ENCODE measurements at places on chromosomes 5 and 9.

GRCh38 chr5:74030371-74030770, 404.4 kb downstream of the ARHGEF28 start:
- peak; percentile 69 for DNase-seq

GRCh38 chr9:79268806-79269205, 303.0 kb upstream of the TLE4 start:
- no peak for DNase-seq

DNA sequence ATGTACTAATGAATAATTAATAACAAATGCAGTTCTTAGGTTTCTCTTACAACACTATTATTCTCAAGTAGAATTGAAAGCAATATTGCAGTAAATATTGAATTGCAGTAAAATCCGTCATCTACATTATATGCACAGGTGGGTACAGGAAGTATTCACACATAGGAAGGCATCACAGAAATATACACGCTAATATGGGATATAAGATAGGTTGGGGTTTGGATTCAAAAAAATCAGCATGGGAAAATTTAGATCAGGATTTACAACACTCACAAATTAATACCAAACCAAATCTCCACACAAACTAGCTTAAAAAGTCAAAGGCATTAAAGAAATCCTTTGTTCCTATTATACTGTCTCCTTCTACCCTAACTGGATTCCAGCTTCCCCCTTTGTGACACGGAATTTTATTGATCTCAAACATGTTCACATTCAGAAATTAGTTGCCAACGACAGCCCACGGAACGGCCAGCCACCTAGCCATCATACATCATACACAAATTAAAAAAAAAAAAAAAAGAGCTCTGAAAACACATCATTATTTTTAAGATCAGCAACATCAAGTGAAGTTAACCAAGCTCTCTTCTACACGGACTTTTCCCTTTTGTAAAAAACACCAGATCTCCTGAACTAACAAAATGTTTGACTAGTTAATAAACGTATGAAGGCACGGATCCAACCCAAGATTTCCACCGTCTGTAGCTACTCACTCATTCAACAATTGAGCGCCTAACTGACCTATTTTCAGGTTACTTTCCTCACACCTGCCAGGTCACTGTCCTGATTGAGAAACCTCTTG, 2.2 kb downstream of the NR6A1 start:
- peak; percentile 63 for DNase-seq

- DNase-seq: no peak
These were observed 151.4 kb downstream of the HSD17B3 start for GRCh38 chr9:96150324-96151227.

DNA sequence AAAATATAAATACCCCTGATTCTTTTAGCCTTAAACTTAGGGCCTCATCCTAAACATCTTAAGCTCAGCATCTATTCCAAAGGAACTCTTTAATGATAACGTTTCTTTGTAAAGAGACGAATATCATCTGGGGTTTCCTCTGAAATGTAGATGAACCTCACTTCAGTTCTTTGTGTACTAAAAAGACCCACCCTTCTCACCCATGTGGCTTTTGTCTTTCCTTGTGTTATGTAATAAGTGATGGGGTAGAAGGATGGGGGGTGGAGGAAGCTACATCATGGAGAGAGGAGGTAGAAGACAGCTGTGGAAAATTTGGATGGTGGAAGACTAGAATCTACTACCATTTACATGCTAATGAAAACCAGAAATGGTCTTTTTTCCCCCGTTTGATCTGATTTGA, 111.0 kb downstream of the NDUFS4 start:
- peak; percentile 10 for DNase-seq

GRCh38 chr5:35371951-35372426, 141.7 kb upstream of the PRLR start:
- no peak for DNase-seq

DNA sequence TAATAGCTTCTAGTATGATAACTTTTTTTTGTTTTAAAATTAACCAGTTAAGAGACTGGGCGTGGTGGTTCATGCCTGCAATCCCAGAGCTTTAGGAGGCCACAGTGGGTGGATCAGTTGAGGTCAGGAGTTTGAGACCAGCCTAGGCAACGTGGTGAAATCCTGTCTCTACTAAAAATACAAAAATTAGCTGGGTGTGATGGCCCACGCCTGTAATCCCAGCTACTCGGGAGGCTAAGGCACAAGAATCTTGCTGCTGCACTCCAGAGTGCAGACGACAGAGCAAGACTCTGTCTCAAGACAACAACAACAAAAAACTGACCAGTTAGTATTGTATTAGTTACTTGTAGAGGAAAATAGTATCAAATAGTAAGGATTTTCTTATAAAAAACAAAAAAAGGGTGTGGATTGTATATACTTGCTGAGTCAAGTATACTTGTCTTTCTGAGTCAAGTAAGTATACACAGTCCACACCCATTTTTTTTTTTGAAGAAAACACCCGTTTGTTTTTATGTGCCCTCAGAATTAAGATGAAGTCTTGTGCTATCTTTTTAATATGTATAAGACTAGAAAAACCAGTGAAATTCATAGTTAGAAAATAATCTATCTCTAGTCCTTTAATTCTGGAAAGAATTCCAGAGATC, 25.3 kb downstream of the UBAP1 start:
- no peak for DNase-seq

- no peak for DNase-seq
These were observed 247.3 kb upstream of the TAS2R1 start for GRCh38 chr5:9877488-9877887.

DNA sequence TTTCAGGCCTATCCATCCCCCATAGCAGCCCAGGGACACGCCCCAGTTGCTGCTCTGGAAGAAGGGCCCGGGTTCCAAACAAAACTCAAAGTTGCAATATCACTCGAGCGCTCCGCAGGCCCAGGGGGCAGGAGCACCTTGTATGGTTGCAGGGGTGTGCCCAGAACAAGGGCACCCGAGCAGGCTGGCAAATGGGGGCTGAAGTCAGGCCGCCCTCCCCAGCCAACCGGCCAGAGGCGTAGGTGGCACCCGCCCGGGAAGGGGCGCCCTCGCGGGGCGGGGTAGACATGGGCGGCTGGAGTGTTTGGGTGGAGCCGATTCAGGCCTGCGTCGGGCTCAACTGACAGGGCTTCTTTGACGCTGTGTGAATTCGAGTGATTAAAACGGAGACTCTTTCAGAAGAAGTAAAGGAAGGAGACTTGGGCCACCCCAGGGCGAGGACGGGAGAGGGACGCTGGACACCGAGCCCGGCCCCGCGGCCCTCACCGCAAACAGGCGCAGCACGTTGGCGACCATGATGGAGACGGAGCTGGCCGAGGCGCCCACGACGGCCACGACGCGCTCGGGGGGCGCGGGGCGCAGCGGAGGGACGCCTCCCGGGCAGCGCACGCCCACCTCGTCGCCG, 1.1 kb downstream of the GRM6 start:
- DNase-seq: no peak

GRCh38 chr5:112735702-112736101, 2.0 kb upstream of the APC start:
- DNase-seq: no peak

GRCh38 chr9:126159430-126160060, 167.1 kb upstream of the MVB12B start:
- DNase-seq: no peak

- DNase-seq: no peak
These were observed 7.7 kb upstream of the VAV2 start for GRCh38 chr9:133999851-134000265.

DNA sequence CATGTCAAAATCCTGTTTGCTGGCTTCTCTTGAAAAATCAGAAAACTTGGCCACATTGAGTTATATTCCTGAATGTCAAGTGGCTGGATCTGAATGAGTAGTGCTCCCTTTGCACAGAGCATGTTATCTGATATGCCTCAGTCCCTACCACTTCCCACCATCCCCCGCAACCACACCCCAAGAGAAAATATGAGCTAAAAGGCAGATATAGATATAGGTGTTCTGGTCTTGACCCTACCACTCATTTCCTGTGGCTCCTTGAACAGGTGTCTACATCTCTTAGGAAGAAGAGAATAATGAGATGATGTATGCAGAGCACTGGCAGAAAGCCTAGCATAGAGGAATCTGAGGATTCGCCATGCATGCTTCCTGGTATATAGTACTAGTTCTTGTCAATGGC, 6.6 kb upstream of the CYSTM1 start:
- no peak for DNase-seq

- no peak for DNase-seq
These were observed 247.4 kb downstream of the PRELID2 start for GRCh38 chr5:145587710-145588109.

- no peak for DNase-seq
These were observed 386.8 kb downstream of the FGF10 start for GRCh38 chr5:44002381-44002901.

DNA sequence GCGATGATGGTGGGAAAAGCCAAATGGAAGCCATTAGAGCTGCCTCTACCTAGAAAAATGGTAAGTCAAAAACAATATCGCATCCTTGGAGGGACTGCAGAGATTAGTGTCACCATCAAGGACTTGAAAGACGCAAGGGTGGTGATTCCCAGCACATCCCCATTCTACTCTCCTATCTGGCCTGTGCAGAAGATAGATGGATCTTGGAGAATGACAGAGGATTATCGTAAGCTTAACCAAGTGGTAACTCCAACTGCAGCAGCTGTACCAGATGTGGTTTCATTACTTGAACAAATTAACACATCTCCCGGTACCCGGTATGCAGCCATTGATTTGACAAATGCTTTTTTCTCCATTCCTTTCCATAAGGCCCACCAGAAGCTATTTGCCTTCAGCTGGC, 23.8 kb downstream of the ERP44 start:
- DNase-seq: no peak

- no peak for DNase-seq
These were observed 244.0 kb downstream of the GABRB2 start for GRCh38 chr5:161302559-161302958.

GRCh38 chr9:114281473-114282103, 41.3 kb upstream of the ORM1 start:
- DNase-seq: no peak

- DNase-seq: no peak
These were observed 539.4 kb upstream of the DMAC1 start for GRCh38 chr9:8338767-8339510.

All from HAP-1 (cell line).